Fibroblast of skin of scalp (primary cell): ENCODE measurements at places on chromosomes 6 and 20.
A peak's percentile ranks its signal among the peaks of the same experiment; 100 is the strongest.

GRCh38 chr20:24235296-24236175, 233.9 kb upstream of the SYNDIG1 start:
- no peak for DNase-seq

DNA sequence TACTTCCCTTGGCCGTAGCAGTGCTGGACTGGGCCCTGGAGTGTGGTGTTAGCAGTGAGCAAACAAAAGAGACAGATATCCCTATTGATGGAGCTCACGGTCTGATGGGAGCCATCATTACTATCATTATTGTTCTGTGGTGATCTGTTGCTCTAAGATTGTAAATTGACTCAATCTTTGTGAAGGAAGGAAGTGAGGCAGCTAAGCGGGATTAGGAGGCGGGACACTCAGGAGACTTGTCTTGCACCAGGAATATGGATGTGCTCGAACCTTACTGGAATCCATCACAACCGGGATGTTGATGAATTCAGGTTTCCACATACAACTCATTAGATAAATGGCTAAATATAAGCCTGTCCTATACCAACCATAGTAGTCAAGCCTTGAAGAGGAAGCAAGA, 25.5 kb upstream of the FAM50B start:
- no peak for DNase-seq

GRCh38 chr6:145483191-145483996, 251.9 kb downstream of the EPM2A start:
- DNase-seq = no peak

GRCh38 chr6:1942834-1943233, 302.6 kb downstream of the GMDS start:
- no peak for DNase-seq

DNA sequence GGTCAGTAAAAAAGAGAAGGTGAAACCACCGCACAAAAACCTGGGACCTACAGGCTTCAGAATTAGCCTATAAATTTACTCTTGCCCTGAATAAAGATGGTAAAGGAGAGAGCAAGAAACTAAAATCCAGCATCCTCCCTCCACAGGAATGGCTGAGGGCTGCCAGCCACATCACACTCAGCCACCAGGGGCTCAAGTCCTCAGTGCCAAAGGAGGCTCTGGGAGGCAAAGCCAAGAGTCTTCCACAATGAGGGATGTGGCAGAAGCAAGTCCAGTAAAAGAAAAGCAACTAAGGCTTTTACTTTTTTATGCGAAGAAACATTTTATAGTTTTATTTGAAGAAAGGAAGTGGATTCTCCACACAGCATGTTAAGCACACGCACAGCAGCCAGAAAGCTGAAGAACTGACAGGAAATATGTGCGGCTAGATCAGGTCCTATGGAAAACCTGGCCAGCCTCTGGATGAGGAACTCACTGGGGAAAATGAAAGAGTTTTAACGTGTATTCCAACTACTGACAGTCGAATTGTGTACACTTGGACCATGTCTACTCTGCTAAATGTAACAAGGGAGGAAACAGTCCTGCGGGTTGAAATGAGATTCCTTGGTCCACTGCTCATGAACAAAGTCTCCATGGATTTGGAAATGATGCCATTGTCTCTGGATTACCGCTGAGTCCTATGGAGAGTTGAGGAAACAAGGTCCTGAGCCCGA, 219.4 kb upstream of the SSTR4 start:
- no peak for DNase-seq

DNA sequence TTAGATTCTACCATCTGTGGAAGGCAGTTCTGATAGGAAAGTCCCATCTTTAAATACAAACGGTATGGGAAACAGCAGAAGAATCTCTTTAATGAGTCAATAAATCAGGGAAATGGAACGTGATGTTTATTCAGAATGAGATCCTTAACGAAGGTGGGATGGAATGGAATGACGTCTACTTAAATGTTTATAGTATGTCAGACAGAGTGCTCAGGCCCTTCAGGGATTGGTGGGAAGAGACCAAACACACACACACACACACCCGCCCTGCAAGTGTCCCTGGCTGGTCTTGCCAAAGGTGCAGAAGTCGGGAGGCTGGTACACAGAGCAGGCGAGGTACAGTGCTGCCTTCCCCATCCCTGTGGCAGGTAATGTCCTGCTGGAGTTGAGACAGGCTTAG, 164.0 kb downstream of the FARS2 start:
- DNase-seq = no peak

DNA sequence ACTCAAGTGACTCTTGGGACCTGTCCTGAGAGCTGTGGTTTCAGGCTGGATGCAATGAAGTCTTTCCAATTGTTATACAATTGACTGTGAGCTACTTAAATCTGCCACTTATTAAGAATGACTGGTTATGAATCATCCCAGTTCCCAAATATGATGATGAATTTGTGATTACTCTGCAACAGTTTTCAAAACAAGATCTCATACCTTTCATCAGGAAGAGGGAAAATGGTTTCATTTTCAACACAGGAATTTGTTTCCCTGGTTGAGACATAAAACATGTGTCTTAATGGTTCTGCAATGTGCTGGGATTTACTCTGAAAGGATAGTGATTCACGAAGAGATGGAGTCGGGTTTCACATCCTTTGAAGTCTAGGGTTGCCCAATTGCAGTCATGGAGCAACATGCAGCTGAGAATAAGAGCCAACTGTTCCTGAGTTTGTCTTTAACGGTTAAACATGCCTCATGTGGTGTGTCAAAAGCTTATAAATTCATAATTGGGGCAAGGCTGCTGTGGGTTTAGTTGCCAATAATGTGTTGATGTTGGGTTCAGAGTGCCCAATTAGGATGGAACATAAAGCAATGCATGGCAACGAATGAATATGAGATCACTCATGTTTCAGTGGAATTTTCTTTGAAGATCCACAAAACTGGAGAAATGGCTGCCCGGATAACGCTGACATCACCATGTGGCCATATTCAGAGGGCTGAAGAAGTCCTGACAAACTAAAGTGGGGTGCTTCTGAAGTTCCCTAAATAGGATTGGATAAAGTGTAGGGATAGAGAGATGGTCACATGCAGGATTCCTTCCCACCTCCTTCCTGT, 41.0 kb downstream of the CYP24A1 start:
- peak; percentile 98 for DNase-seq

GRCh38 chr6:1088492-1089001, 223.4 kb upstream of the FOXQ1 start:
- no peak for DNase-seq

DNA sequence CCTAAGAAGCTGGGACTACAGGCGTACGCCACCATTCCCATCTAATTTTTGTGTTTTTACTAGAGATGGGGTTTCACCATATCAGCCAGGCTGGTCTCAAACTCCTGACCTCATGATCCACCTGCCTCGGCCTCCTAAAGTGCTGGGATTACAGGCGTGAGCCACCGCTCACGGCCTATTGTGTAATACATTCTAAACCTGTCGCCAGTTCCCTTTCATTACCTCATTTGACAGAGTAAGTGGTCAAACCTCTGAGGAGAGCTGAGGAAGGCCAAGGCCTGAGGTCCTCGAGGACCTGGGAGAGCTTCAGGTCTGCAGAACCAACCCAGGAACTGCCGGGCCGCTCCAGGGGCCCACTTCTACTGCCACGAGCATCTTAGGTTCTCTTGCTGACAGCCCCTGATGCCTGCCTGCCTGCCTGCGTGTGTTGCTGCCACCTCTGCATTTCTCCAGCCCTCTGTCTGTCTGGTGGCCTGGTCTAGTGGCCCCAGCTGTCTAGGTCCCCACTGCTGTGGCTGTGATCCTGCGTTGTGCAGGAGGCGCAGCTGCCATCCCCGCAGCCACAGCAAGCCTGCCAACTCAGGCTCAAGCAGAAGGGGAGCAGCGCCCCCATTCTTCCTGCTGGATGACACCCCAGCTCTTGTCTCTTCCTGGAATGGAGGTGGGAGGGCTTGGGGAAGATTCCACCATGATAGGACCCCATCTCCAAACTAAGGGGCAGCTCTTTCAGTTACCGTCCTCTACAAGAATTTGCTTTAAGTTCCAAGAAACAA, 45.3 kb downstream of the PRR18 start:
- no peak for DNase-seq

- peak; percentile 23 for DNase-seq
Observed at GRCh38 chr20:43840382-43841070, 74.1 kb upstream of the TOX2 start.

- no peak for DNase-seq
Observed at GRCh38 chr6:149368065-149368464, 32.0 kb upstream of the SUMO4 start.

DNA sequence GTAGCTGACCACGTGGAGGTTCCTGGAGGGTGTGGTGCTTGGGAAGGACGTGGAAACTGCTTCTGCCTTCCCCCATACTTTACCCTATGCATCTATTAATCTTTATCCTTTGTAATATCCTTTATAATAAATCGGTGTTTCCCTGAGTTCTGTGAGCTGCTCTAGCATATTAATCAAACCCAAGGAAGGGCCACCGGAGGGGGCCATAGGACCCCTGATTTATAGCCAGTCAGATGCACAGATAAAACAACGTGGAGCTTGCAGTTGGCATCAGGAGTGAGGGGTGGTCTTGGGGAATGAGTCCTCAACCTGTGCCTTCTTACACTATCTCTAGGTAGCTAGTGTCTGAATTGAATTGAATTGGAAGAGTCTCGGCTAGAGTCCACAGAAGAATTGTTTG, 36.5 kb upstream of the TFAP2A start:
- DNase-seq = no peak

DNA sequence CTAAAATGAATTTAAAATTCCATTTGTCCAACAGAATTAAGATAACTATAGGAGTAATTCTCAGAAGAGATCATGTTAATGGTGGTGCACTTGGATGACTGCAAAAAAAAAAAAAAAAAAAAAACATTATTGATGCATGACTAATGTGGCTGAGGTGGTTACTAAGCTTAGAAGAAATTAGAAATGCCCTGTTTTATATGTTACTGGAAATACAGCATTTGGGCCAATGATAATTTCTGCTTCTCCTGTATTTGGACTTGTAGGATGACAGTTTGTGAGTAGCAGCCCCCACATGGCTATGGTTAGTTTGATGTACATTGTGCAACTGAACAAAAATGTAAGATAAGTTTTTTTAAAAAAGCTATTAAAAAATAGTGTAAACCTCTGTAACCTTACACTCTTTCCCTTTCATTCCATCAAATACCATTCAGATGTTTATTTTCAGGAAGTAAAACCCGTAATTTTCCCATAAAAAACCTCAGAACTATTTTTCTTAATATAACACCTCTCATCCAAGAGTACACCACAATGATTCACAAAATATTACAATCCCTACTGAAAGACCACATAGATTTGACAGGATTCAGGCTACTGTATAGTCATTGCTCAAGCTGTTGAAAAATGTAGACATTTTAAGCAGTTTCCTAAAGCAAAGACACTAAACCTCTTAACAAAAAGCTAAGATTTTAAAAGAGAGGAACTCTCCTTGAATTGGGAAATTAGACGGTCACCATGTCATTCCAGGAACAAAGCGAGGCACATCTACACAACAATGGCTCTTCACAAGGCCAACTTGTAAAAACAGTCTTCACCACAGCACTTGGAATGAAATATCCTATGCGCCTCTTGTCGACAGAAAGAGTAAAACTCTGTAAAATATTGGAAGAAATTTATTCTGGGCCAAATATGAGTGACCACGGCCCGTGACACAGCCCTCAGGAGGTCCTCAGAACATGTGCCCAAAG, 83.0 kb downstream of the WDR27 start:
- peak; percentile 96 for DNase-seq

DNA sequence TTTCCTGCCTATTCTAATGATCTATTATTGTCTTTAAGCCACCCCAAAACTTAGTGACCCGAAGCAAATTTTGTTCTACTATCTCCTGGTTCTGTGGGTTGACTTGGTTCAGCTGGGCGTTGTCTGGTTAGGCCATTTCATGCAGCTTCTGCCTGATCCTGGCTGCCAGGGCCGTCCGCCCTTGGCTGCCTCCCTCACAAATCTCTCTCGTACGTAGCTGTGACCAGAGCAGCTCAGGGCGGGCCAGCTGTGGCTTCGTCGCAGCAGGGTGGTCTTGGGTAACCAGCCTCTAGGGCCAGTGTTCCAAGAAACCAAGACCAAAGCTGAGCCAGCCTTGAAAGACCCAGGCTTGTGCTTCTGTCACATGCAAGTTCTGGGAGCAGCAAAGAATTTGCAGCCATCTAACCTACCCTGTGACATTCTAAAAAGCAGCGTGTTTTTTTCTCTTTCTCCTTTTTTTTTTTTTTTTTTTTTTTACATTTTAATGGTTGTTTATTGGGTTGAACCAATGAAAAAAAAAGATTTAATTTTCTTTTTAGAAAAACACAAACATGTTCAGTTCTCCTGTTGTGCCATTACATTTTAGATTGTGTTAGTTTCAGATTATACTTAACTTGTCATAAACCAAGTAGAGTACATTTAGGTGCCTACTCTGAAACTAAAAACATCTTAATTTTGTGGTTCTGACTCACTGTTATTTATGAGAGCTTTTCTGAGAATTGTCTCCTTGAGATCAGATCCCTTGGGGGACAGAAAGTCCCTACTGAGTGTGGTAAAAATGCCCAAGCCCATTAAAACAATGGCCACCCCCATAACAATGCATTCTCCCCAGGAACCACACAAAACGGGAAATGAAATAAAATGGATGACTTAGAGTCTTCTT, 83.9 kb downstream of the ZDHHC14 start:
- peak; percentile 47 for DNase-seq

DNA sequence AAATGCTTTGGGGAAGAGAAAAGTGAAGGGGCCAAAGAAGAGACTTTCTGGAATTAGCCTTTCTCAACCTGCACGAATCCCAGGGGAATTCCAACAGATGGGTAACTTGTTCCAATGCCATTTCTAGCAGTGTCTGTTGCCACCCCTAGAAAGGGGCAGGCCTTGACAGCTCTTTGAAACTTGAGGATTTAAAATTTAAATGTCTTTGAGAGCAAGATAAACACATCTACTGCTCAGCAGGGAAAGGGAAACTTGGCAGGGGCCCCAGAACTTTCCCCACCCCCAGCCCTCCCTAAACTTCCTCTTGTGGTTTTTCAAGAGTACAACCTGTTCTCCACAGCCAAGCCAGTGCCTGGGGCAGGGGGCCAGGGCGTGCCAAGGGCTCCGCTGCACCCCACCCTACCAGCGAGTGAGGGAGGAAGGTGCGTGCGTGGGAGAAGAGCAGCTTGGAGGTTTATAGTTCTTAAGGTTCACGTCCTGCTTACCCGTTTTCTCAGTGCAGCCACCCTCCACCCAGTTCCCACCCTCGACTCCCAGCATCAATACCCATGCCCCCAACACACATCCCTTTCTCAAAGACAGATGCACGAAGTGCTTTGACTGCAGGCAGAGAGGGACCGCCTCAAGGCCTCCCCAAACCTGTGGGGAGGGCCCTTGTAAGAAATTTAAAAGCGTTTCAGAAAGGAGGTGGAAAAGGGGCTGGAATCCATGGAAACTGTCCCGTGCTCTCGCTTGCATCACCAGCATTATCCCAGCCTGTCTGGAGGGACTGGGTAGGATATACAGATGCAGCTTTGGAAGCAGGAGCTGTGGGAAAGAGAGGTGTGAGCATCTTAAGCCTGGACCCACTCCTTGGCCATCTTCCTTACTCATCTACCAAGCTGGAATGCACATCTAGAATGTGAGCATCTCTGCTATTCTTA, 4.5 kb upstream of the TAF8 start:
- peak; percentile 68 for DNase-seq
